Stimulated activated CD8-positive, alpha-beta memory T cell treated with anti-CD3 and anti-CD28 coated beads, Interleukin-4, amount 100 ng/mL, for 4 hours (primary cell): ENCODE measurements at places on chromosomes 11 and 22.

GRCh38 chr11:36672815-36673450, 74.9 kb upstream of the RAG2 start:
- no peak for DNase-seq

DNA sequence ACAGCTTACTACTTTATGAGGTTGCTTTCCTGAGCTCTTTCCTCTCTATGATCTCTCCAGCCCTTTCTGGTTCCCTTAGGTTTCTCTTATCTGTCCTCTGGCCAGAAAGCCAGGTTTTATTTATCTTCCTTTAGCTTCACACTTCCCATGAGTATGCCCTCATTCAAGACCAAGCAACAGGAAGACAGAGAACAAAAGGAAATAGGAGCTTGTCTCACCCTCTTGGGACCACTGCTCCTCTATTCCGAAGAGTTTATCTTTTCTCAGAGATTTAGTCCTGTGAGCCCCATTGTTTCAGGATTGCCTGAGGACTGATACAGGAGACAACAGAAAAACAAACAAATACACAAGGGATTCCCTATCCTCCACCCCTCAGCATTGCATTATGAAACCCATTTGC, 62.4 kb upstream of the CCDC179 start:
- DNase-seq: no peak

DNA sequence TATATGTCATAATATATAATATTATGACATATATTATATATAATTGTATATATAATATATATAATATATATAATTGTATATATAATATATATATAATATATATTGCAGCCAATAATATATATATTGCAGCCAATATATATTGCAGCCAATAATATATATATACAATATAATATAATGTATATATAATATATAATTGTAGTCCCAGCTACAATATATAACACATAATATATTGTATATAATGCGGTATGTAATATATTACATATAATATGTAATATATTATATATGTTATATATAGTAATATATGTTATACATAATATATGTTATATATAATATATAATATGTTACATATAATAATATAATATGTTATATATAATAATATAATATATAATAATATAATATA, 5.8 kb upstream of the CELF1 start:
- DNase-seq: no peak

- DNase-seq: no peak
Observed at GRCh38 chr11:88603091-88603867, 265.7 kb upstream of the CTSC start.

DNA sequence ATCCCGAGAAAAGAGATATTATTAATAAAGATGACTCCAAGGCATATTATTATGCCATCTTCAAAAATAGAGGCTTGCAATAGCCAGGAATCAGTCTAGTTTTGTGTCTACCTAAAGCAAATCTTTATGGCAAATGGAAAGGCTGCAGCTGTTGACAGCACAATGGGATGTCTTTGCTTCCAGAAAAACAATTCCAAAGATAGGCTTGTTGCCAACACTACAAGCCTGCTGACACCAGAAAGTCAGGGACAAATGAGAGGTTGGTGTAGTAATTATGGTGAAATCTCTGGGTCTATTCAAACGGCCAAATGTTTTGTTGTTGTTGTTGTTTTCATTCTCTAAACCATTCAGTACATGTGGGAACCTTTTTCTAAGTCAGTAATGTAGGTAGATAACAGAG, 101.8 kb downstream of the LUZP2 start:
- DNase-seq: no peak

- no peak for DNase-seq
Observed at GRCh38 chr11:72326151-72326848, 82.3 kb upstream of the PHOX2A start.

GRCh38 chr22:29328055-29328454, 12.6 kb upstream of the RASL10A start:
- no peak for DNase-seq

- no peak for DNase-seq
Observed at GRCh38 chr22:22458896-22459588, 49.5 kb downstream of the ZNF280B start.

GRCh38 chr11:27696961-27697360, 3.3 kb downstream of the BDNF start:
- no peak for DNase-seq

DNA sequence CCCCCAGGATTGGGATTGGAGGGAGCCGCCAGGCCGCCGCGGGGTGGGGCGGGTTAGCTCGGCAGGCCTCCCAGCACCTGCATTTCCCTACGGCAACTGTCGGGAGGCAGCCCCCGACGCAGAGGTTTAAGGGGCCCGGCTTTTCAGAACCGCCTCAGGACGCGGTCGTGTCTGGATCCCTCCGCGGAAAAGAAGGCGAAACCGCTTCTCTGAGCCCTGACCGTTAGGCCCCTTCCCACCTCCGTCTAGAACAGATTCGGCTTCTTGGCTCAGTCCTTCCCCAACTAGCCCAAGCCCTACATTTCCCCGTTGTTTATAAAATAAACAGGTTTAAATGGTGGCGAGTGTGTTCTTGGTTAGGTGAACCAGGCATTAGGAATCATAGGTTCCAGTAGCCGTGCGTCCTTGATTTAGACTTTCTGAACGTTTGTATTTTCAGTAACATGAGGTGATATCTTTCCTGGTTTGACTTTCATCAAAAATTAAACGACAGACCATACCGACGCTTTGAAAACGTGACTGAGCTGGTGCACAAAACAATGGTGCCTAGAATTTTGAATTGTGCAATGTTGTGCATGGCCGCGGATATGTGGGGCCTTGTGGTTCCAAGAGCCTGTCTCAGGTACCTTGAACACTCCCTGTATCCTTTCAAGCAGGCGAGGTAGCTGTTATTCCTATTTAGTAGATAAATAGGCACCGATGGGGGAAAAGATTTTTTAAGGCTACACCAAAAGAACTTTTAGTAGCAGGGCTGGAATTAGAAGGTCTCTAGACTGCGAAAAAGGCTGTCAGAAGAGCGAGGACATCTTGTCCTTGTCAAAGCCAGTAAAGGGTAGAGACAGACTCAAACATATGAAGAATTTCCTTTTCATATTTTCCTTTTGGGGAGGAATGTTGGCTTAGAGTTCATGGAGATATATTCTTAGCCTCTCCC, 1.2 kb upstream of the HSPA8 start:
- DNase-seq: no peak

DNA sequence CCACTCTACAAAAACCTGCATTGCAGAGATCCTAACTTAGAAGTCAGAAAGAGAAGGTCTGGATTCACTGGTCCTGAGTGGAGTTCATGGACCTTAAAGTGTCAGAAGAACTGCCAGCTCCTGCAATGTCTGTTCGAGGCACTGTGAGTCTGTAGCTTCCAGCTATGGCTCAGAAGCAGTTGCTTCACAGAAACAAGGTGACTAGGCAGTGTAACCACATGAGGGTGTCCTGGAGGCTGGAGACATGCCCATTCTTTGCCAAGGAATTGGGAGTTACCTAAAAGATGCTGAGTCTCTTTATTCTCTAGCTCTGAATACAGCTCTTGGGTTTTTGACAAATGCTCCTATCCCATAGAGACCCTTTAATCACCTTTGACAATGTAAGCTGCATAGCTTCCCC, 130.5 kb downstream of the SPON1 start:
- no peak for DNase-seq

- no peak for DNase-seq
Observed at GRCh38 chr22:39130892-39131855, 21.3 kb downstream of the CBX7 start.

DNA sequence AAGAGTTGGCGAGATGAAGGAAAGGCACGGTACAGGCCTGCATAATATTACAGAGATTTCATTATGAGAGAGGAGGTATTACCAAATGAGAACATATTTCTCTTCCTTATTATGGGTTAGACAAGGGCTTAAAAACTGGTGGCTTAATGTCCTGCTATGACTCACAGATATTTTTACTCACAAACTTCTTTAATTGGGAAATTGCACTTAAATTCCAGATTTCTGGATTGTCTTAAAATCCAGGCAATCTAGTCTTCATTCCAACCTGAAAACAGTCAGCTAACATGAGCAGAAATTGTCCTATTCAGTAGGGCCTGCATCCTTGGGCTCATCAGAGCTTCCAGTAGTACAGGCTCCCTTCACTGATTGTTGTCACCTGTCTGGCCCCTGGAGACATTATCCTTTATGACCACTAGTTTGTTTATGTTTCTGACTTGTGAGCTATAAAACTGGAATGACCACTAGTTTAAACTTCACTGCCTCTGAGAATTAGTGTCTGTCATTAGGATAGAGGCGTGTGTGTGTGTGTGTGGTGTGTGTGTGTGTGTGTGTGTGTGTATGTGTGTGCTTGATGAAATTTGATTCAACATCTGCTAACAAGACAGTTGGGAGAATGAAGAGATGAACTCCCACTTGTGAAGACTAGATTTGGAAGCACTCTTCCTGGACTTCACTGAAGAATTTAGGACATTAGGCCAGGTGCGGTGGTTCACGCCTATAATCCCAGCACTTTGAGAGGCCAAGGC, 25.1 kb downstream of the DBX1 start:
- no peak for DNase-seq
